Thyroid gland (tissue), 4 donors: ENCODE measurements at places on chromosomes 1 and 21. TPM values are rescaled to one million over a fixed set of nuclear protein-coding genes. Genes with fewer than 3 reads are reported as not detected.
A peak's percentile ranks its signal among the peaks of the same experiment; 100 is the strongest.

DNA sequence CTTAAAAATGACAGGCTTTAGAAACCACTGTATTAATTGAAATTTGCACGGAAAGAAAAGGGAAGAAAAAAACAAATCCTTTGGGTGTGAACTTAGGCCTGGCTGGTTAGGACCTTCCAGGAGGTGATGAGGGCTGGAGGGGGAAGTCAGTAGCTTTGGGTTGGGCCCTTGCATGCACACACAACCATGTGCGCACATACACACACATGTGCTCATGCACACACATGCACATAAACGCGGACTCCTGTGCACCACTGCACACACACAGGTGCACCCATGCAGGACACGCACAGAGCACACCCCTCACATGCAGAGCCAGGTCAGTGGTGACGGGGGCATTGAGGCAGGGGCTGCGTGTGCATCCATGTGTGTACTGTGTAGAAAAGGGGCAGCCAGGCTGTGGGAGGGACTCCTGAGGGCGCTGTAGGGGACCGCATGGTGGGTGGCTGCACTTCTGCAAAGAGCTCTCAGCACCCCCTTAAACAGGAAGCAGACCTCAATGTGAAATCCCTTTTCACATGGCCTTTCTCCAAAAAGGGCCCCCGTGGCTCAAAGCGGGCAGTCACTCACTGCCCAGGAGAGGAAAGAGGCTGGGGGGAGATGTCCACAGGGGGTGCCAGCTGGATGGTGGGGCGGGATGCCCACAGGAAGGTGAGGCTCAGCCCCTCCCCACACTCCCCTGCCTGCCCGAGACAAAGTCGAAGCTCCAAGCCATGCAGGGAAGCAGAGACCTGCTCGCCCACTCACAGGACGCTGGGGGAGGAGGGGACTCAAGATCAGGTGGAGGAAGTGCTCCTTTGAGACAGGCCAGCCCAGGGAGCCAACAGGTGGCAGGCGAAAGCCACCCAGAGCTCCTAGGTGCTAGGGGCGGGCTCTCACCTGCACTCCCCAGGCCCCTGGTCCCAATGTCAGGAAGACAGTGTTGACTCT lies 95.2 kb downstream of the ITPKB start:
- DNase-seq, result no peak
- H3K27ac ChIP-seq, result no peak overlapping the region
- H3K27me3 ChIP-seq, result no peaks in the 10 kb centered on the region

DNA sequence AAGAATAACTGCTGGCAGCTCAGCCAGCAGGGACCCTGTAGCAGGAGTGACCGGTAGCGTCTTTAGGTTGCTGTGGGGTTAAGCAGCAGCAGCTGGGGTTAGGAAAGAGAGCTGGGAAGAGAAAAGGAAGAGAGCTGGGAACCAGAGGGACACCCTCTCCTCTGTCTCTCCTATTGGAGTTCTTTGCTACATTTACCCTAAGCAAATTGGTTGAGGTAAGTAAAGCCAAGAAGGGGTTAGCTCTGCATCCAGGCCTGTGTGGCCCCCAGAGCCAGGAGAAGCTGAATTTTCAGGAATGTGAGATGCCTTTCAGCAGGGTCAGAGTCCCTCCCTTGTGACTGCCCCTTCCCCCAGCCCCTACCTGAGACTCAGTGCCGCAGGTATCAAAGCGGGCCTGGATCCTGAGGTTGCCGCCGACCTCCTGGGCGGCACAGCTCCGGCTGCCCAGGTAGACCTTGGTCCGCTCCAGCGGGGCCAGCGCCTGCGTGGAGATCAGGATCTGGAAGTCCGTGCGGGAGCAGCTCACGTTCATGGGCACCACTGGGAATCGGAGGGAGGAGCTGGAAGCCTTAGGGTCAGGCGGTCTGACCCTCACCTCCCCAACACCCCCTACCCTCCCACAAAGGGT lies 16.4 kb downstream of the CDCP2 start:
- peaks cover 8% of the 10 kb centered on the region for H3K4me1 ChIP-seq
- DNase-seq, result no peak
- H3K4me3 ChIP-seq, result no peak overlapping the region
- H3K36me3 ChIP-seq, result no peaks in the 10 kb centered on the region

The ADORA1 gene
- 0.94 TPM for total RNA-seq

The HHIPL2 gene
- 1.7 TPM for total RNA-seq

DNA sequence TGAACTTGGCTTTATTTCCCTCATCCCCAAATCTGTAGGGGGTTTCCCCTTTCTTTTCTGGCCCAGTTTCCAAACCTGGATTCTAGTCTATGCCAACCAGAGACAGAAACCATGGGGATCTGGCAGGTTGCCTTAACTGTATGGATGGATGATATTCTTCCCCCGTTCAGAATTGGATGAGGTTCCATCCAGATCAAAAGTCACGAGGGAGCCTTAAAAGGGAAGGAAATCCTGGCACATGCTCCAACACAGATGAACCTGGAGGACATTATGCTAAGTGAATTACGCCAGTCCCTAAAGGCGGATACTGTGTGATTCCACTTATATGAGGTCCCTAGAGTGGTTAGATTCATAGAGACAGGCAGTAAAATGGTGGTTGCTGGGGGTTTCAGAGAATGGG lies 124.4 kb downstream of the HUNK start:
- H3K27ac ChIP-seq, result no peak overlapping the region
- no peaks in the 10 kb centered on the region for H3K4me1 ChIP-seq
- no peak for DNase-seq
- H3K36me3 ChIP-seq, result no peaks in the 10 kb centered on the region

GRCh38 chr1:200207711-200208126 lies 180.2 kb downstream of the NR5A2 start:
- H3K36me3 ChIP-seq, result no peaks in the 10 kb centered on the region
- H3K27ac ChIP-seq, result no peak overlapping the region
- no peaks in the 10 kb centered on the region for H3K27me3 ChIP-seq
- no peak for DNase-seq

The SSX2IP gene
- 11.4 TPM for total RNA-seq

DNA sequence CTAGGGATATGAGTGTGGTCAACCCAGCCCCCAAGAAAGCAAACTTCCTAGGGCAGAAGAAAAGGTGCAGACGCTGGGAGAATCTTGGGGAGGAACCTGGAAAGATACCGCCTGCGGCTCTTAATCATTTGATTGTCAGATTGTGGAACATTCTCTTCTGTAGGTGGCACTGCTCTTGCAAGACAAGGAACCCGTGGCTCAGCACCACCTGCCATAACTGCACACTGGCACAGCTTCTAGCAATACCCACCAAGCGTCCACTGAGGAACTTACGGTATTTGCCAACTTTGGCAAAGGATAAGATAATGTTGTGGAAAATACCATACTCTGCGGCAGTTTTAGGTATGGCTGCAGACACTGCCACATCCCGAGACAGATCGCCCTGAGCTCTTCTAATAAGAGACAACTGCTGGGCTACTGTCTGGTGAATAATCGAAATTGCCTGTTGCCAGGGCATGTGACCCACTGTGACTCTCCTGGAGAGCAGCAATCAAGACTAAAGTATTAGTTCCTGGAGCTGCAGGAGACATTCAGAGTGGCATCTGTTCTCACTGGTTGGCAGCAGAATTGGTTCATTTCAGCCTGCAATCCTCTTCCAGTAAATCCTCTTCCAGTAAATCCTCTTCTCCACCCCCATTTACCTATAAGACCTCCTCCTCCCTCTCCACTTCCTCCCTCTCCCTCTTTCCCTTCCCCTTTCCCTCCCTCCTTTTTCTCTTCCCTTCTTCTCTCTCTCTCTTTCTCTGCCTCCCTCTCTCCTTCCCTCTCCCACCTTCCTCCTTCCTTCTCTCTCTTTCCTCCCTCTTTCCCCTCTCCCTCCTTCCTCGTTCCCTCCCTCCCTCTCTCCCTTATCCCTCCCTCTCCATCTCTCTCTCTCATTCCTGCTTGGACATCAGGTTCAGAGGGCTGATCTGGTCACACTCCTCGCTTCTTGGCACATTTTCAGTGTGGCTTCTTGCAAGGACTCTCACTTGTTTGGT lies 49.7 kb upstream of the B3GALT5 start:
- H3K36me3 ChIP-seq, result no peaks in the 10 kb centered on the region
- peak; percentile 34 for DNase-seq
- no peaks in the 10 kb centered on the region for H3K27me3 ChIP-seq
- no peak overlapping the region for H3K27ac ChIP-seq
- peaks cover 14% of the 10 kb centered on the region for H3K4me1 ChIP-seq
